ENCODE measurements at places on chromosomes 5 and 9.

DNA sequence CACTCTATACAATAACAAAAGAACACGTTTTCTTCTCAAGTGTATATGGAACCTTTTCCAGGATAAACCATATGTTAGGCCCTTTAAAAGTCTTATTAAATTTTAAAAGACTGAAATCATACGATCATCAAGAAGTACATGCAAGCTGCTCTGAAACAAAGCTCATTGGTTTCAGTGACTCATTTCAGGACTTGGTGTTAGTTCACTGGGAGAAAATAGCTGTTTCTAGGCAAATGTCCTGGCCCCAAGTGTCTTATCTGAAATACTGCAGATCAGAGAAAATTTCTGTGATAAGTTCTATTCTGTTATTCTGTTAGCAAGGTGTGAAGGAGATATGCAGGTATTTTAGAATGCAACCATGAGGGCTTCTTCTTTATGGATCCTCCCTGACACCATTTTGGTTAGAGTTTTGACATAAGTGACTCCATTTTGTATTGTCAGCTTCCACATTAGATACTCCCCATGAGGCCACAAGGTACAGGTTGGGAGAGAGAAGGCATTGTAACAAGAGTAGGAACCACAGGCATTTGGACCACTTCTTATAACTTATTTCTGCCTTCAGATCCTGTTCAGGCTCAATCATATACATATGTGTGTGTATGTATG, 7.5 kb upstream of the CCDC180 start:
- no peak for DNase-seq

GRCh38 chr5:45796959-45797553, 100.9 kb upstream of the HCN1 start:
- DNase-seq: no peak

GRCh38 chr5:13831351-13831750, 113.1 kb downstream of the DNAH5 start:
- no peak for DNase-seq

- no peak for DNase-seq
Observed at GRCh38 chr5:66143473-66144073, 527 bp upstream of the SREK1 start.

GRCh38 chr5:154393850-154394249, 51.9 kb upstream of the SAP30L start:
- DNase-seq: no peak

GRCh38 chr5:78509884-78510769, 138.4 kb downstream of the LHFPL2 start:
- no peak for DNase-seq

- no peak for DNase-seq
Observed at GRCh38 chr9:127650518-127650917, 38.4 kb downstream of the STXBP1 start.

DNA sequence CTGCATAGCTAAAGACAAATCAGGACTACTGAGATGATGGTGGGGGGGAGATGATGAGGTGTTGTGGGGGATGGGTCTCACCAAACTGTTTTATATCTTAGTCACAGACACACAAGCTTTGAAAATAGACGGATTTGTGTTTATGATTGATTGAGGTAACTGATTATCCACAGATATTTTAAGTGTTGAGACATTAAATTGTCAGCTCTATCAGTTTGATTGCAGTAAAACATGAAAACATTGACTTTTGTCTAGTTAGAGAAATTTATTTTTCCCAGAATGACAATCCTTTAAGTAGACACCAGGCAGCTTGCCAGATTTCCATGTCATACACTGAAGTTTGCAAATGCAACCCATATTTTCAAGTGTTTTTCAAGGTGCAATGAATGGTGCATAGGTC, 149.8 kb downstream of the NR2F1-AS1 start:
- no peak for DNase-seq

GRCh38 chr5:1264211-1264610, 30.7 kb downstream of the TERT start:
- DNase-seq: no peak

- no peak for DNase-seq
Observed at GRCh38 chr9:127771570-127772189, 6.8 kb downstream of the SH2D3C start.

DNA sequence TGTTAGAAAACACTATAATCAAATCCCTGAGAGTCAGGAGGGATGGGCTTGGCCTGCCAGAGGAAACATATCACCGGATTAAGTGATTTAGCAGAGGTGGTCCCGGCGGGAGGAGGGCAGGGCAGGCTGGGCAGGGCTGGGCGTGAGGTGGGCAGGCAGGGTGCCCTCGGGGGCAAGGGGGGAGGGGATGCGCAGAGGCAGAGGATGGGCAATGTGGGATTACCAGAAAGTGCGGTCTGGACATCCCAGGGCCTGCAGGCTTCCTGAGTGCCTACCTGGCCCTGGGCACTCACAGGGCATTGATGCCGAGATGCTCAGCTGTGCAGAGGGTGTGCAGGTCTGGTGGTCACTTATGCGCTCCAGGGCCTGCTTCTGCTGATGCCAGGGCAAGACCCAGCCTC, 115.2 kb downstream of the ADAMTS2 start:
- no peak for DNase-seq

DNA sequence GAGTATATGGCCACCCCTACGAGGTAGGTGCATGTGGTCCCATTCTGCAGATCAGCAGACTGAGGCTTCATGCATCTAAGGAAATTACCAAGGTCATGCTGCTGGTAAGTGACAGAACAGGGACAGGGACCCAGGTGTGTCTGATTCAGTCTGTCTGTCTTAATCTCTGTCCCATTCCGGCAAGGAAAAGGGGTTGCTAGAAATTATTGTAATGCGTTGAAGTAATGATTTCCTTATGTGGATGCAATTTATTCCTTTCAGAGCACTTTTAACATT, 76.8 kb downstream of the AMBP start:
- DNase-seq: no peak

GRCh38 chr5:107593009-107593408, 77.7 kb downstream of the EFNA5 start:
- DNase-seq: no peak

- no peak for DNase-seq
Observed at GRCh38 chr5:40572937-40573336, 106.8 kb upstream of the PTGER4 start.

DNA sequence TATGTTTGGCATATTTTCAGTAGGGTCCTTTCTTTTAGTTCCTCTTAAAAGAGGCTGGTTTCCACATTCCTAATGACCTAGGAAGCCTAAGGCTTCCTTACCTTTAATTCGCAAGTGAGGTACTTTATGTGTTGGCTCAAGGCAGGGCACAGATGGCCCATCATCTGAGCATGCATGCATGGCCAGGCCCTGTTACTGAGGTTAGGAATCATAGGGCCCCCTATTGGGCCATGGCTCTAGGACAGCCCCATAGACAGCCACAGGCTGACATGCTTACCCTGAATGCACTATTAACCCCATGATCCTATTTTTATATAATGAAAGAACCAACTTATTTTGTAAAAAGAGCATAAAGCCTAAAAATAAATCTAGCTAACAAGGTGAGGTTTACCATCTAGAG, 271.4 kb downstream of the ELAVL2 start:
- DNase-seq: no peak

GRCh38 chr5:98454407-98454806, 319.1 kb upstream of the RGMB start:
- no peak for DNase-seq

- no peak for DNase-seq
Observed at GRCh38 chr5:160805376-160805775, 46.6 kb downstream of the ATP10B start.

Data from kidney capillary endothelial cell (primary cell).